ENCODE measurements at places on chromosomes 16 and 17.

DNA sequence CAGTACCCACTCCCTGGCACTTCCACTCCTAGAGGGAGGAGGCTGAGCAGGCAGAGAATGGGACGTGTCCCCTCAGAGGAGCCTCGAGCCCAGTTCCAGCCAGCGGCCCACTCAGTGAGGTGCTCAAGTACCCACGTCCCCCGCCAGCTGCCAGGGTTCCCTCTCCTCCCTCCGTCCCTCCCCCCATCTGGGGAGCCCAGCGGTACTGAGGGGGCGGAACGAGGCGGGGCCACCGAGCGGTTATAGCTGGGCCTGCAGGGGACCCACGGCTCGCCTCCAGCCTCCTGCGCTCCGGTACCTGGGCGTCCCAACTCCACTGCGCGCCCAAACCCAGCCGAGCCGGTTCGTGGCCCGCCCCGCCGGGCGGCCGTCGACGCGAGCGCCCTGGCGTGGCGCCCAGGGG lies at the start of gene NPW:
NPW (plus strand) TSS at position 268 of the 403 bp plus-strand sequence.
- DNase-seq, result no peak

- DNase-seq, result no peak
These were observed 17.5 kb upstream of the SPNS2 start for GRCh38 chr17:4480929-4481898.

DNA sequence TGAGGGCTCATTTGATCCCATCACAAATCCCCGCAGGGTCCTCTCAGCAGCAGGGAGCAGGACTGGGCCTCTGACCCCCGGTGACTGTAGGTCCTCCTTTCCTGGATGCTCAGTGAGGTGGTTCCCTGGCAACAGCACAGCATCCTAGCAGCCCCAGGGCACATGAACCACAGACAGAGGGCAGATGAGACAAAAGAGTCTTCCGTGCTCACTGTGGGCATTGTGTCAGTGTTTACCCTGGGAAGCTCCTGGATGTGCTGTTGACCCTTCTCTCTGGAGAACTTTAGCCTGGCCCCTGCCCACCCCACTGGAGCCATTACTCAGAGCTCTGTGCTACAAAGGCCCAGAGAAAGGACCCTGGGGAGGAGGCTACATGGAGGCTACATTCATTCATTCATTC lies 21.7 kb upstream of the TMEM220 start:
- DNase-seq, result no peak

GRCh38 chr16:78102865-78103264 lies 3.4 kb downstream of the WWOX start:
- DNase-seq, result no peak

GRCh38 chr17:56203430-56203829 lies 50.2 kb downstream of the ANKFN1 start:
- no peak for DNase-seq

GRCh38 chr17:63477480-63478440 lies 899 bp downstream of the ACE start:
- DNase-seq, result no peak

- no peak for DNase-seq
These were observed 8.7 kb upstream of the KAT7 start for GRCh38 chr17:49779739-49780231.

GRCh38 chr16:73051226-73051625 lies 3.3 kb upstream of the ZFHX3 start:
- no peak for DNase-seq

- no peak for DNase-seq
These were observed 32.3 kb downstream of the BRCA1 start for GRCh38 chr17:43092901-43093300.

- DNase-seq, result no peak
These were observed 2.1 kb downstream of the CMTM2 start for GRCh38 chr16:66581246-66581952.

GRCh38 chr17:2414446-2415064 lies 13.7 kb upstream of the MNT start:
- no peak for DNase-seq

DNA sequence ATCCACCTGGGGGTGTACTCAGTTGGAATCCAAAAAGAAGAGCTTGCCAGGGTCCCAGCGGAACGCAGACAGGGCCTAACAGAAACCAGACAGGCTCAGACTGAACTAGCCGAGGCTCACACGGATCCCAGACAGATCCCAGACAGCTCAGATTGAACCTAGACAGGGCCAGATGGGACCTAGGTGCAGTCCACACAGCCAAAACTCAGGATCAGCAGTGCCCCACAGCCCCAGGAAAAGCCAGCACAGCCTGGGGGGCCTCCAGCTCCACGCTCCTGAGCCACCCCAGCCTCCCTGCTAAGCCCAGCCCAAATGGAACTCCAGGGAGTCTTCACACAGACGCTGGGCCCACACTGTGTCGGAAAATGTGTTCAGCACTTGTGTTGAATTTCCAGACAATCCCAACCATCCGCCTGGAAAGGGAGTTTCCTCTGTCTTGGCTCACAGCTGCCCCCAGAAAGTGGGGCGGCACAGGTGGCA lies 7.5 kb downstream of the STX1B start:
- no peak for DNase-seq

DNA sequence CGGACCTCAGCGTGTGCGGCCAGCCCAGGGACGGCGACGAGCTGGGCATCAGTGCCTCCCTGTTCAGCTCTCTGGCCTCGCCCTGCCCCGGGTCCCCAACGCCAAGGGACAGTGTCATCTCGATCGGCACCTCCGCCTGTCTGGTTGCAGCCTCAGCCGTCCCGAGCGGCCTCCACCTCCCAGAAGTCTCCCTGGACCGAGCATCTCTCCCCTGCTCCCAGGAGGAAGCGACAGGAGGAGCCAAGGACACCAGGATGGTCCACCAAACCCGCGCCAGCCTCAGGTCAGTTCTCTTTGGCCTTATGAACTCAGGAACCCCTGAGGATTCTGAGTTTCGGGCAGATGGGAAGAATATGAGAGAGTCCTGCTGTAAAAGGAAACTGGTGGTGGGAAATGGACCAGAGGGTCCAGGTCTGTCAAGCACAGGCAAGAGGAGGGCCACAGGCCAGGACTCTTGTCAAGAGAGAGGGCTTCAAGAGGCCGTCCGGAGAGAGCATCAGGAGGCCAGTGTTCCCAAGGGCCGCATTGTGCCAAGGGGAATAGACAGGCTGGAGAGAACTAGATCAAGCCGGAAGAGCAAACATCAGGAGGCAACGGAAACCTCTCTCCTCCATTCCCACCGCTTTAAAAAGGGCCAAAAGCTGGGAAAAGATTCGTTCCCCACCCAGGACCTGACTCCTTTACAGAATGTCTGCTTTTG lies 825 bp downstream of the HASPIN start:
- no peak for DNase-seq

DNA sequence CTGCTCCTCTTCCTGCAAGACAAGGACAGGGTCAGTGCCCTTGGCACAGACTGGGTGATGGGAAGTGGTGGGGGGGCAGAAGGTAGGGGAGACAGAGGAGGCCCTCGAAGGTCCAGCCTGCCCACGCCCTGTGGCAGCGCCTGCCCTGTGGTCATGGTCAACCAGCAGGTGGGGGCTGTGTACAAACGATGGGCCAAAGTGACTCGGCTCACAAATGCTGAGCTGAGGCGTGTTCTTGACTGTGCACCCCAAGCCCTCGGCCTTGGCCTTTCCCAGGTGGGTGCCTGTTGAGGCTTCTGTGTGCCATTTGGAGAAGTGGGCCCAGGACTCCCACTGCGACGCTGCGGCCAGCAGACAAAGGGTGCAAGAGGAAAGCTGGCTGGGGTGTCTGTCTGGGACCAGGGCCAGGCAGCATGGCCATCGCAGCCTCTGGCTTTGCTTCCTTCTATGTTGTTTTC lies 22.6 kb downstream of the MXRA7 start:
- no peak for DNase-seq

- DNase-seq, result no peak
These were observed 702 bp downstream of the SPN start for GRCh38 chr16:29663807-29664090.

DNA sequence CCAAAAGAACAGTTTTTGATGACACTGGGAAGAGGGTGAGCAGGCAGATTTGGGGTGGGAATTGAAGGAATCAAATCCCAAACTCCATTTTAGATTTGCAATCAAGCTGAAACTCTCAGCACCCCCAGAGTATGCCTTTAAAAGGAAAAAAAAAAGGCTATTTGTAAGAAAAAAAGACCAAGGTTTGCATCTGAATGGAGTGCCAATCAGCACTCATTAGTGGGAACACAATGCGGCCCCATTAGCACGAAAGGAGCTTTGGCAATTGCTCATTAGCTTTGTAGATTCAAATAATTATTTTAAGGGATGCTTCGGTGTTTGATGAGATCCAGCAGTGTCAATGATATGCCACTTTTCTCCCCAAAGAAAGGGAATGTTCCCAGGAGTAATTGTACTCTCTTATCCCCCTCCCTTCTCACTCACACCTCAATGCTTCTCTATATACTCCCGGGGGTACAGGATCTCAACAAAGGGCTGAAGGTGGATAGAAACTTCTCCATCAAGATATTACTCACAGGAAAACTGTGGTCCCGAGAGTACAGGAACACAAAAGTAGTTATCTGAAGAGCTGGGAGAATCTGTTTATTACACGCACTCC lies 32.2 kb downstream of the CHP2 start:
- no peak for DNase-seq

GRCh38 chr16:29961127-29961478 lies 776 bp upstream of the TMEM219 start:
- DNase-seq, result no peak

DNA sequence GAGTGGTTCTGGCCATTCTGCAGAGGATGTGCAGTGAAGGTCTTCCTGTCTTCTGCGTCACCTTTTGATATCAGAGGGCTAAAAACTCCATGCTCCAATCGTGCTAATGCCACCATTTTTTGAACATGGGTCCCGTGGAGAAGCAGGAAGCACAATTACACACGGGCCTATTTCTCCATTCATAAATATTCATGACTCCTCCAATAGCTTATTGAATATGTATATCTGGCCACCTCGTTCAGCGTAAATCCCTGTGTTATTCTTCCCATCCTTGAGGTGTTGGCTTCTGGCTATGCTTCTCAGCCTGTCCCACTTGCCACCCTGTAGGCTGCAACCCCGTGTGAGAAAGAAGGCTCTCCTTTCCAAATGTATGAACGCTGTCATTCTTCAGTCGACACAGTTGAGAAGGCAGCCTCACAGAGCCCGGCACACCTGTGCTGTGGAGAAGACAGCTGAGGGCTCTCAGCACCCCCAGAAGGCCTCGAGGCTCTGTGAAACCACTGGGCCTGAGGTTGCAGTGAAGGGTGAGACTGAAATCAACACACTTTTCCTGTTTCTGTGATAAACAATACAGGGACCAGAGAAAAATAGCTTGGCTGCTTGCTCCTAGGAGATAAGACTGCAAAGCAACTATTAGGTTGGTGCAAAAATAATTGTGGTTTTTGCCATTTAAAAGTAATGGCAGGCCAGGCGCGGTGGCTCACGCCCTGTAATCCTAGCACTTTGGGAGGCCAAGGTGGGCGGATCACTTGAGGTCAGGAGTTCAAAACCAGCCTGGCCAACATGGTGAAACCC lies 4.9 kb upstream of the ANKRD40CL start:
- no peak for DNase-seq

- DNase-seq, result no peak
These were observed 25.4 kb downstream of the FLYWCH1 start for GRCh38 chr16:2937170-2937569.

GRCh38 chr16:65480281-65481091 lies 358.6 kb upstream of the CDH11 start:
- DNase-seq, result no peak

DNA sequence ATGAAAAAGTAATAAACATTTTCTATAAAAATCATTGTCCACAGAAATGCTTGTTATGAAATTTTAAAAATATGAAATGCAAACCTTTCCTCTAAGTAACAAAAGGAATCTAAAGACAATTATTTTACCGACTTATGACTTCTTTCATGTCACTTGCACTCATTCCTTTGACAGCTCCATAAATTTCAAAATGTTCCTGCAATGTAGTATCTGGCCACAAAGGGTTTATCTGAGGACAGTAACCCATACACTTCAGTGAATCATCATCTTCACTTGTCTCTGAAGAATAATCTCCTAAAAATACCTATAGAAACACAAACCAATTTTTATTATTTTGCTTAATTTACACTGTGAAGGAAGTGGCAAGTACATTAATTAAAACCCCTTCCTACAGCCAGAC lies 25.6 kb upstream of the ABCA10 start:
- DNase-seq, result no peak

GRCh38 chr16:62029947-62030346 lies 6.3 kb downstream of the CDH8 start:
- DNase-seq, result no peak

DNA sequence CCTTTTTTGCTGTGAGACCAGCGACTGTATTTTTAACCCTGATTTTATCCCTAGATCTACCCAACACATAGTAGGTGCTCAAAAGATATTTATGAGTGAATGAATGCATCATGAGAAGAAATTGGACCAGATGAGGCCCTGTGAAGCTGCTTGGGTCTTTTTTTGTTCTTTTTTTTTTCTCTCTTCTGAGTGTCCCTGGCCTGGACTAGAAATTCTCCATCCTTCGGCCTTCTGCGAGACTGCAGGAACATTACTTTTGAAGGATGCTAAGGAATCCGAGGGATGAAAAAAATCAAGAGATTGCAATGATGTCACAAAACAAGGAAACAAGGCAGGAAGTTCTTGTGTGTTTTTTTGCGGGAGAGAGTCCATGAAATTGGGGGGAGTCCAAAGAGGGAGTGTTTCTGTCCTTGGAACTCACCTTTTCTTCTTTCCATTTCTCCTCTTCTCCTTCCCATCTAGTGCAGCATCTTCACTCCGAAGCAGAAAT lies 560 bp upstream of the RUSF1 start:
- DNase-seq, result no peak

GRCh38 chr17:79926142-79926604 lies 86.9 kb upstream of the CBX4 start:
- DNase-seq, result no peak

- DNase-seq, result no peak
These were observed 36.6 kb downstream of the EPN2 start for GRCh38 chr17:19273731-19274130.

DNA sequence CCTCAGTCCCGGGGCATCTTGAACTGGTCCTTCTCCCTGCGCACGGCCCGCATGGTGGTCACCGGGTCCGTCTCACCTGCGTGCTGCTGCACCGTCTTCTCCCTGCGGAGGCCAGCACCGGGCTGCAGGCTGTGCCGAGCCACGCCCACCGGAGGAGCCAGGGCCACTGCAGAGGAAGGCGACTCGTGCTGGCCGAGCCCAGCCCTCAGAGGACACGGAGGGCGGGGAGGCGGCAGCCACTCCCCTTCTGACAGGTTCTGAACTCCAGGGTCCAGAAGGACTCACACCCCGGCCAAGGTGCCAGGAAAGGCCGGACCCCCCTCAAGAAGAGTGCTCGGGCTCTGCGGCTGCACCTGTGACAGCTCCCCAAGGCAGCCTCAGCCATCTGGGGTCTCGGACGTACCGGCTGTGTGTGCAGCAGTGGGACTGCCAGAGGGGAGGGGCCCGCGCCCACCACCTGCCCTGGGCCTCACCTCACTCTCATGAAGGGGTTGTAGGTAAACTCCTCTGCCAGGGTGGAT lies 15.8 kb upstream of the IGFALS start:
- no peak for DNase-seq

GRCh38 chr17:77738751-77739531 lies 219.6 kb upstream of the TNRC6C start:
- DNase-seq, result no peak

Measured in heart left ventricle (tissue), 16 donors.